T47D (cell line): ENCODE measurements at places on chromosomes 2 and 18.
A peak's percentile ranks its signal among the peaks of the same experiment; 100 is the strongest.

DNA sequence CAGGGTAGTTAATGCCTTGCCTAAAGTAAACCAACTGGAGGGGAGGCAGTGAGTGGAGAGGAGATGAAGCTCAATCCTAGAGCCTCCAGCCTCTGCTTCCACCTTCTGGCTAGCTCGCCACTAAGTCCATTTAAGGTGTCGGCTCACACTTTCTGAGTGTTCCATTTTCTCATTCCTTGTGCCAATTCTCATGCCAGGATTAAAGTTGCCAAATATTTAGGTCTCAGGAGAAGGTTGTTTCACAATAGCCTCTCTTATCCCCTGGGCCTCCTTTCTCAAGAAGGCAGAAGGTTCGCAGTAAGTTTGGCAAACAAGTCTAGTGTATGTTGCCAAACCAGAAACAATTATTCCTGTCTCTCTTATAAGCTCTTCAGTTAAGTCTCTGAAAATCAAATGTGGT, 57.2 kb downstream of the TACR1 start:
- DNase-seq = peak; percentile 72

GRCh38 chr2:96773922-96774321, 13.2 kb downstream of the CNNM4 start:
- DNase-seq = peak; percentile 55

DNA sequence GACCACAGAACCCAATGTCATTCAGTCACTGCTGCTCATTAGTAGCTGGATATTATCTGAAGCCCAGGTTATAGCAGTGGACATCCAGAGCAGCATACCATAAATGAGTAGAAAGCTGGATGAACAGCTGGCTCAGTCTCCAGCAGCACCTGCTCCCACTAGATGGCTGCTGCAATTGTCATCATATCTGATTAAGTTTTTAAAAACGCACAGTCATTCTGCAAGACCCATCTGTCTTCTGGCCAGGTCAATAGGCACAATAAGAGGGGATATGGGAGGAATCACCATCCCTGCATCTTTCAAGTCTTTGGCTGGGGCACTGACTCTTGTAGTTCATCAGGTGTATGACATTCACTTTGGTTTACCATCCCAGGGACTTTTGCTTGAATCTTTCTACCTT, 55.1 kb upstream of the XDH start:
- DNase-seq = no peak

- no peak for DNase-seq
These were observed 25.9 kb downstream of the BOK start for GRCh38 chr2:241584436-241584835.

DNA sequence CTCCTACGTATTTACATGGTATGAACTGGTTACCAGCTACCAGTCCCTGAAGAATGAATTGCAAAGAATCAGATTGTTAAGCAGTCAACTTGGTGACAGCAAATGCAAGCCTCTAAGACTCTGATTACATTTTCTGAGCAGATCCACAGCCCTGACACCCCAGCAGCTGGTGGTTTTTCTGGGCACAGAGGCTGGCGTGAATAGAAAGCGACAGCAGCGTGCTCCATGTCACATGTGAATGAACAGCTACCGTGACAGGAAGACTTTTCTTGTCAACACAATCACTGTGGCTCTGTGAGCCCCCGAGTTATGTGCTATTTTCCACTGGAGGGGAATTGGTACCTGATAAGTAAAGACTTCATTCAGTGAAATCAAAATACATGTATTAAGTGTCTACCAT, 93.2 kb upstream of the CBLN2 start:
- no peak for DNase-seq

DNA sequence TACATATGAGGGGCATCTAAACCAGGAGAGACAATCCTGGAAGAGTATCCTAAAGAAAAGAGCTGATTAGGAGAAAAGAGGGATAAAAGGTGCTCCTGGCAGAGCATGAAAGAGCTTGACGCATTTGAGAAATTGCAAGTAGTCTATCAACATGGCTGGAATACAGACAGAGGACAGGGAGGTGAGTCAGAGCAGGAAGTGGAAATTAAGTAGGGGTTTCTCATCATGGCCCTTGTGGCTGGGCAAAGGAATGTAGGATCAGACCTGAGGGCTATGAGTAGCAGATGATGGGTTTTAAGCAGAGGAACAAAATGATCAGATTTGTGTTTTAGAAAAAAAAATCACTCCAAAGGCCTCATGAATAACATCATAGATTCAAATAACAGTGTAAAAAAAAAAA, 49.2 kb upstream of the UGP2 start:
- no peak for DNase-seq

GRCh38 chr2:88747990-88748389, 56.5 kb downstream of the RPIA start:
- no peak for DNase-seq

- DNase-seq = no peak
These were observed at the start of gene GPR35 for GRCh38 chr2:240624950-240625621. TSS of gene GPR35 (plus strand) at chr2:240625480. CDS start at chr2:240629953, 4,473 bp downstream.

GRCh38 chr2:149652926-149653325, 65.4 kb upstream of the MMADHC start:
- no peak for DNase-seq

- DNase-seq = no peak
These were observed 40.3 kb downstream of the INPP5D start for GRCh38 chr2:233100192-233100998.

GRCh38 chr2:114684403-114684802, 242.0 kb downstream of the DPP10 start:
- DNase-seq = no peak

GRCh38 chr2:182897137-182897536, 30.7 kb upstream of the FRZB start:
- no peak for DNase-seq

DNA sequence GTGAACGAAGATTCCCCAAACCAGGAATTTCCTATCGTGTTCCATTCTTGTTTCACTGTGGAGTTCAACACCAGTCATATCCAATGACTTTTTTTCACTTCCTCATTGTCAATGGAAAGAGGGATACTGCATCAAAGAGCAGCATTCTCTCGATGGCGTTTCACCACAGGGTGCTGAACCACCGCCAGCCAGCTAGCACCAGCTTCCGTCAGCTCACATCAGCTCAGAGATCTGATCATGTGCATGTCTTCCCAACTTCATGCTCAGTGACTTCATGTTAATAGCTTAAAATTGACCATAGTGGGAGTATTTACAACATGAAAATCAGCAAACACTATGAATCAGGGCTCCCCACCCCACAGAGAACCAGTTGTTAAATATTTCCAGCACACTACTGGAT, 359.9 kb downstream of the TNS1 start:
- DNase-seq = no peak

GRCh38 chr2:9472511-9472910, 1.8 kb upstream of the IAH1 start:
- no peak for DNase-seq

DNA sequence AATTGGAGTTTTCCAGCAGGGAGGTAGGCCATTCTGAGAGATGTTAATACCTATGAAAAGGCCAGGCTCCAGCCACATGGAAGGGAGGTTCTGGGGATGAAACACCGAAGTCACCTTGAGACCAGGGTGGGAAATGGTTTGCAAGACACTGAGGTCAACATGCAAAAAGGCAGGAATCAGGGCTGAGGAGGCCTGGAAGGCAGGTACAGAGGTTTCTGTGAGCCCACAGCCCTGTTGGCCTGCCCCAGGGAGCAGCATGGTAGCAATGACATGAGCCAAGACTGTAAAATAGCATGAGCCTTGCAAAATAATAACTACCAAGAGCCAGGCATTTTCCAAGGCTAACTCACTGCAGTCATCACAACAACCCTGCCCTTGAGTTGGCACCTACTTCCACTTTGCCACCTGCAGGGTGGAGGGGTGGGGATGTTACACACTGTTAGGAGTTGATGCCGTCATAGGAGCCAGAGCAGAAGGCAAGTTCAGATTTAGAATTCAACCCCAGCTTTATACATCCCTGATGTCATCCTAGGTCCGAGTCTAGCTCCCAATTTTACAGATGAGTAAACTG, 61.3 kb downstream of the ZBTB7C start:
- no peak for DNase-seq

- DNase-seq = no peak
These were observed at the start of gene DAPL1 for GRCh38 chr2:158795195-158795924. TSS of gene DAPL1 (plus strand) at chr2:158795317. CDS start at chr2:158795373, 56 bp downstream.

DNA sequence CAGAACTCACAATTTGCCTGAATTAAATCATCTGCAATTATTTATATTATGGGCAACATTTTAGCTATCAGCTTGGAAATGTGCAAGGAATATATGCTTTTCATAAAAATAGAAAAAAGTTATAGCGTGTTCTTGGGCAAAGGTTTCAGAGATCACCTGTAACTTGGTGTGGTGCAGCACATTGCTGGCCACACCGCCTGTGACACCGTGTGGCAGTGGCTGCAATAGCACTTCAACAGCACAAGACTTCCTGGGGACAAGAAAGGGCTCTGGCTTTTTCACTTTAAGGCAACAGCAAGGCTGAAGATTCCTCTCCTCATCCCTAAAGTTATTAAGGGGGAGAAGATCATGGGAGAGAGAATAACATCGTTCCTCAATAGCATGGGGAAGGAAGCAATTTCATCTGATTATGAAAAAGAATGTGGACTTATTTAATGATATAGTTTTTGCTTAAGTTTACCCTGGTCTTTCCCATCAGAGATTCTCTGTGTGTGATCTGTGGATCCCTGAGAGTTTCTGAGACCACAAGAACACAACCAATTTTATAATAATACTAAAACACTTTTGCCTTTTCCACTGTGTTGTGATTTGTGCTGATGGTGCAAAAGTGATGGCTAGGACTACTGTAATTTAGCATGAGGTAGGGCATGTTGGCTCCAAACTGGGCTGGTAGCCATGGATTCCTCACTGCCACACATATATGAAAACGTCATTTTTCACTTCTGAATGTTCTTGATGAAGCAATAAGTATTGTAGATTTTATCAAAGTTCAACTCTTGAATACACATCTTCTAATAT, 15.0 kb upstream of the SERPINB3 start:
- peak; percentile 4 for DNase-seq

GRCh38 chr18:31230495-31230894, 67.8 kb upstream of the DSC1 start:
- no peak for DNase-seq

DNA sequence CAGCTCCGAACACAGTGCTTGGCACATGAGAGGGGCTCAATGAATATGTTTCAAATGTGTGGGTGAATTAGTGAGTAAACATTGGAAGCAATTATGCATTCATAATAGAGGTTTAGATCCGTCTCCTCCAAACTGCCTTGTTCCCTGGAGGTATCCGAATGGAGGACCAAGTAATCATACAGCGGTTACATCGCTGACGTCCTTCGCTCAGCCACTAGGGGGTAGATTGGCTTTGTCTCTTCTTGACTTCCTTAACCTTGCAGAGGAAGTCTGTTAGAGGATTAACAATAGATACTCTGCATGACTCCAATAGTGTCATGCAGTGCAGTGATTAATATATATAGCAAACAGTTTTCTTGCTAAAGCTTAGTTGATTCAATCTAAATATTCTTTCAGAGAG, 517.0 kb downstream of the PTPRM start:
- no peak for DNase-seq

GRCh38 chr2:43329637-43330036, 103.2 kb upstream of the ZFP36L2 start:
- no peak for DNase-seq

- no peak for DNase-seq
These were observed 687.4 kb upstream of the ID2 start for GRCh38 chr2:7994397-7994951.

DNA sequence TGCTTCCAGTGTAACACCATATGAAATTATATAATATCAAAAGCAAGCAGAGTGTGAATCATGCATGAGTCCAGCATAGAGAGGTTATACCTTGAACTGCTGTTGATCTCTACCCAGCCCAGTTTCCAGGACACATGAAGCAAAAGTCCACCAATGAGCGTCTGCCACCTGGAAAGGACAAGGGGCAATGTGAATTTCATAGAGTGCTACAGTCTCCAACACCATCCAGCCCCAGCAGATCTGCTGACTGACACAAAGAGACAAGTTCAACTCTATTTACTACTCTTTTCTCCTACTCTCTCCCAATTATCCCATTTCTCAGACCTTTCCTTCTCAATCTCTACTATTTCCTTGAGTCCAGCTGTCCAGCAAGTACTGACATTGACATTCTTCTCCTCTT, 31.8 kb upstream of the RIOK3 start:
- no peak for DNase-seq

GRCh38 chr2:130818809-130819208, 17.9 kb upstream of the ARHGEF4 start:
- DNase-seq = no peak

DNA sequence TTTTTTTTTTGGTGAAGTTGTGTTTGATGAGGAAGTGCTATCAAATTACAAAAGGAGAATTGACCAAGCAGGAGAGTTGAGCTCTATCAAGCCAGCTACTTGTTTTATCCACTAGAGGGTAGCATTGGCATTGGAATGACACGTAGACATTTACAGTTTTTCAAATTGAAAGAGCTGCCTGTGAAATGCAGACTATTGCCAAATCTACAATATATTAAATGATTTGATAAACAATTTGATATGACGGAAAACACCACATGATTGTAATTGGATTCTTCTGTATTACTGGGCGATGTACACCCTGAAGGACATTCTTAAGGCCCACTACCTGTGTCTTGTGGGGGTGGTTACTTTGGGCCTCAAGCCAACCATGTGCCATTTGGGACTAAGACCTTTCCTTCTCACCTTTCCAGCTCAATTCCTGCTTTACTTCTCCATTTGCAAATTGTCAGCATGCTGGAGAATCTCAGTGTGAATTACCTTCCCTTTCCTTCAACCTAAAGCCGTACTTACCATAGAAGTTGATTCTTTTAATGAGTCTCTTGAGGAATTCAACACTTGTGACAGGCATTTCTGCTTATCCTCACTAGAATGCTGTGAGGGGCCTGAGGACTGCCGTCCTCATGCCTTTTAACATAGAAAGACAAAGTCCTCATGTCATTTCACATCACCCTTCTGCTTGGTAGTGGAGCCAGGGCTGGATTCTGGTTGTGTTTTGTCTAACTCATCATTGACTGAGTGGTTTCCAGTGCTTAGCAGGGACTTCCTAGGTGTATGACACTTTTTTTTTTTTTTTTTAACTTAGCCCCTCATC, 134.8 kb upstream of the THUMPD2 start:
- DNase-seq = peak; percentile 13

DNA sequence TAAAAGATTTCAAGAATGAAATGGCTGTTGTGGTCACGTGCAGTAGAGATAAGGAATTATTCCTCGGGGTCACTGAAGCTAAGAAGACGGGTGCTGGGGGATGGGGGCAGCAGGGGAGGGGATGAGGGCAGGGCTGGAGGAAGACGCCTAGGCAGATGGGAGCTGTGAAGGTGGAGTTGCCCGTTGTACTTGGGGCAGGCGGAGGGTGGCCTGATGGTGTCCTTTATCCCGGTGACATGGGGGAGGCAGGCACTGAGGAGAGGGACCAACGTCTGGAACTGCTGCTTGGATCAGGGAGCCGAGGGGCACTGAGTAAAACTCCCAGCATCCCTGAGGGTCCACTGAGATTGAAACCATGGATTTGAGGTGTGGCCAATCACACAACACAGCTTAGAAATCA, 64.9 kb downstream of the ZCCHC2 start:
- DNase-seq = no peak

DNA sequence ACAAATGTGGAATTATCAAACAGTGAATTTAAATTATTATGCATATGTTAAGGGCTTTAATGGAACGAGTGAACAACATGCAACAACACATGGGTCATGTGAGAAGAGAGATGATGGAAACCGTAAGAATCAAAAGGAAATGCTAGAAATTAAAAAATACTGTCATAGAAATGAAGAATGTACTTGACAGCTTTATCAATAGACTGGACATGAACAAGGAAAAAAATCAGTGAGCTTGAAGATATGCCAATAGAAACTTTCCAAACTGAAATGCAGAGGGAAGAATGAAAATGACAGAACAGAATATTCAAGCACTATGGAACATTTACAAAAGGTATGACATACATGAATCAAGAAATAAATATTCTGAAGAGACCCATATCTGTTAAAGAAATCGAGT, 117.7 kb upstream of the KCNJ3 start:
- no peak for DNase-seq
